ENCODE measurements at places on chromosomes 1 and 21.

GRCh38 chr1:7915826-7916500 lies 24.7 kb downstream of the TNFRSF9 start:
- DNase-seq, result peak; percentile 46

GRCh38 chr1:41535276-41535675 lies 50.8 kb upstream of the EDN2 start:
- no peak for DNase-seq

GRCh38 chr1:26015358-26015757 lies 6.2 kb upstream of the EXTL1 start:
- no peak for DNase-seq

DNA sequence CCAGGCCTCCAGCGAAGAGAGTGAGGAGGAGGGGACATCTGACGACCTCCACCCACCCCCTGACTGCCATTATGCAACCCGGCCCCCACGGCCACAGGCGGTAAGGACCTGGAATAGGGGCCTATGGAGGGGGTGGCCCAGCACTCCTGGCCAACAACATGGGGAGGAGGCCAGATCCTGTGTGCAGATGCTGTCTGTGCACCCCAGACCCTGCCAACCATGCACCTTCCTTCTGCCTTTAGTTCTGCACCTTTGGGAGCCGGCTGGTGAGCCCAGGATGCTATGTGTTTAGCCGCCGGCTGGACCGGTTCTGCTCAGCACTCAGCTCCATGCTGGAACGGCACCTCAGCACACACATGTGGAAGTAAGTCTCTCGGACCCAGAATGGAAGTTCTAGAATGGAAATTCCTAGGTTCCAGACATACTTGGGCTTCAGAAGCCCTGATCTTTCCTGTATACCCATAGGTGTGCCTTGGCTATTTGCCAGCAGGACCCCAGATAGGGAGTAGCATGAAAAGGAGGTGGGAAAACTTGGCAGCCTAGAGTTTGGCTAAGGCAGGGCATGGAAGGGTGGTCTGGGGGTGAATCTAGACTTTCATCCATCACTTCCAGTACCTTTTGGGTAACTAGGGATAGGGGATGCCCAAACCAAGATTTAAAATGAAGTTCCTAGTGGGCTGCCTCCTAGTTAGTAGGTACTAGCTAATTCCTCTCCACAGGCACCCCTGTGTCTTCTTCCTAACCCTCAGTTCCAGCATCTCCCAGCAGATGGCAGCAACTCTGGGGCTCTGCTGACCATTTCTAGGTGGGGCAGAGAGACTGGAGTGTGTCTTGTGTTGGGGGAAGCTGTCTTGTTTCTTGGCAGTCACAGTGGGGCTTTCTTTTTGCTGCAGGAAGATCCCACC lies 3.6 kb upstream of the CYB561D1 start:
- DNase-seq, result peak; percentile 78

DNA sequence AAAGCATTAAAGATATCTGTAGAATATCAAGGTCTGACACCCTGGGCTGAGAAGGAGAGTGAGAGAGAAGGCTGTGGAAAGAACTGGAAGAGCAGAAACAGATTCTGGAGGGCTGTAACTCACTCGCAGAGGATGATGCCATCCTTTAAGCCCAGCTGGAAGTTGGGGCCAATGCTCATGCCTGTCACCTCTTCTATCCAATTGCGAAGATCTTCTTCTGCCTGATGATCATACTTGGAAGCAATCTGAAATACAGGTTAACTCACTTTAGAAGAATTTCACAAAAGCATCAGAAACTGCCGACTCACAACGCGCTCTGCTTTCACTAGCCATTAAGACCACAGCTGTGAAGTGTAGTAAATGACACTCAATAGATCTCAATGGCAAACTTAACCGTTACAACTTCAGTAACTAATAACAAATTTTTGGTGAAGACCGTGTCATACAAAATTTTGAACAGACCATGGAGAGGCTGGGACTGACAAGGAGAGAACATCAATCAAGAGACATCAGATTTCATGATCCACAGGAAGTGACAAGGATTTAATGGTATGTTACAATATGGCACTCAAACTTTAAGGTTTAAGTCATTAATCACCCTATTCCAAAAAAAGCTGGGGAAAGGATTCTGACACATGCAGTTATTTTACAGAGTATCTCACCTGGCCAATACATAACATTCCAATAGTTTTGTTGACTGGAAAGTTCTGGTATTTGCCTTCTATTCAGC lies 23.5 kb downstream of the CNN3 start:
- no peak for DNase-seq

GRCh38 chr1:114118351-114118990 lies 35.2 kb downstream of the SYT6 start:
- DNase-seq, result no peak

DNA sequence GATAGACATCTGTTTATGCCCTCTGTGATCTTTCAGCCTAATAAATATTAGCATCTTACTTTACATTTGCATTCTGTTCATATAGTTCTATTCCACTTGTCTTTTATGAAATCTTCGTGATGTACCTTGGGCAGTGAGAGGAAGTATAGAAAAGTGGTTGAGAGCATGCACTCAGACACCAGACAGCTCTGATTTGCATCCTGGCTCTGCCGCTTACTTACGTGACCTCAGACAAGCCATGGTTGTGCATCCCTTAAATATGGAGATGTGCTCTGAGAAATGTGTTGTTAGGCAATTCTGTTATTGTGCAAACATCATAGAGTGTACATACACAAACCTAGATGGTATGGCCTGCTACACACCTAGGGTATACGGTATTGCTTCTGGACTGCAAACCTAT lies 22.9 kb downstream of the OVGP1 start:
- no peak for DNase-seq

GRCh38 chr1:206986885-206987284 lies 16.6 kb upstream of the FCAMR start:
- DNase-seq, result no peak

Data from stimulated activated CD4-positive, alpha-beta T cell treated with anti-CD3 and anti-CD28 coated beads, Interleukin-4, amount 100 ng/mL, for 24 hours (primary cell).